ENCODE measurements at places on chromosomes 6 and 20. TPM values are rescaled to one million over a fixed set of nuclear protein-coding genes. Genes with fewer than 3 reads are reported as not detected.

LTA gene
- total RNA-seq: not detected

GSTA3 gene
- total RNA-seq: not detected

ADGRF4 gene
- total RNA-seq: not detected

DNA sequence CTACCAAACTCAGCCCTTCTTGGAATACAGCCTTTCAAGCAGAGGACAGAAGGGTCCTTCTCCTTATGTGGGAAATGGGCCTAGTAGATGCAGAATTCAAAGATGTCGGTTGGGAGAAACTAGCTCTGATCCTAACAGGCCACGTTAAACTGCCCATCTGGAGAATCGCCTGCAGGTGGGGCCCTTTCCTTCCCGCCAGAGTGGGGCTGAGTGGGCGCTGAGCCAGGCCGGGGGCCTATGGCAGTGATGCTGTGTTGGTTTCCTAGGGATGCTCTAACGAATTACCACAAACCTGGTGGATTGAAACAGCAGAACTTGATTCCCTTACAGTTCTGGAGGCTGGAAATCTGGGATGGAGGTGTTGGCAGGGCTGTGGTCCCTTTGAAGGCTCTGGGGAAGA lies 9.1 kb downstream of the MAPK13 start:
- no peak for DNase-seq

DNA sequence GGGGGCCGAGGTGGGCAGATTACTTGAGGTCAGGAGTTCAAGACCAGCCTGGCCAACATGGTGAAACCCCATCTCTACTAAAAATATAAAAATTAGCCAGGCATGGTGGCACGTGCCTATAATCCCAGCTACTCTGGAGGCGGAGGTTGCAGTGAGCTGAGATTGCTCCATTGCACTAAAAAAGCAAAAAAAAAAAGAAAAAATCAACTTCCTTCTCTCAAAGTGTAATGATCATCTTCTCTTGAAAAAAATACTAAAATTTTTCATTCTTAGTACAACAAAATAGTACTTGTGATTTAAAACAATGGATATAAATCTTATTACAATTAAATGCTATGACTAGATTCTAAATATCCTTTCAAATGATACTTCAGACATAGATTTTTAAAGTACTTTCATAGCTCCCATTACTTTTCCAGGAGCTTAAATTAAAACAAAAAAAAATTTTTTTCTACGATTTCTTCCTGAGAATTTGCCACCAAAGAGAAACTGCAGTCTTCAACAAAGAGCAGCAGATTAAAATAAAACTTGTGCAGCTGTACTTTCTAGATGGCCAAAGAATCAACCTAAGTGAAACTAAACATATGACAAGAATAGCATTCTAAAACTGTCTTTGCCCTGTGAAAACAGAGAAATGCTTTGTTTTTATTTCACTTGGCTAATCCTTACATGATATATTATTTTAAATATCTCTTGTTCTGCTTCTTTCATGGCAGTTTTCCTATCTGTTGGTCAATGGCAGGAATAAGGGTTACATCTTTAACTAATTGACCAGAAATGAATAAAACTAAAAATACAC lies 75.2 kb downstream of the MAP3K5 start:
- DNase-seq: no peak

GRCh38 chr20:4102381-4102780 lies 87.0 kb upstream of the RNF24 start:
- no peak for DNase-seq

DNA sequence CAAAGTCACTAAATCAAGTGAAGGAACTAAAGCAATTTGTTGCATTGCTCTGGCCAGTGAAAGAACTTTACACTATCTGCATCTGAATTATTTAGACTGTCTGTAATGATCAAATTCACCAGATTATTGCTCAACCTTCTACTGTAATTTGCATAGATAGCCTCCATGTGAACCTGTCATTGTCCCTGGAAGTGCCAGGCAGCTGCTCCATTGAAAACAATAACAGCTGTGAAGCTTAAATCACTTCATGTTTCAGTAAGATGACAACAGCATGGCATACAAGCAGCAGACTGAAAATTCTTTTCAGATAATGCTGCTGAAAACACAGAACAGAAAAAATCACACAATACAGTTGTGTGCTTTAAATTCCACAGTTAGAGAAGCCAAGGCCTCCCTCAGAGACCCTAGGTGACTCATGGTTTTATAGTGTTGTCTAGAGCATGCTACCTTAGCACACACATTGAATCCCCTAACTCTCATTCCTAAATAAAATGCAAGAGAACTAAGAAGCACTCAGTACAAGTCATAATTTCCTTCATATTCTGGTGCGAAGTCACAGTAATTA lies 248.9 kb downstream of the TPBG start:
- DNase-seq: no peak

- DNase-seq: no peak
These were observed 26.1 kb upstream of the KCNQ5 start for GRCh38 chr6:72595812-72596211.

GRCh38 chr6:75244063-75244584 lies 523 bp upstream of the COX7A2 start:
- DNase-seq: no peak
